GM04503 (cell line): ENCODE measurements at places on chromosomes 5 and 9.

DNA sequence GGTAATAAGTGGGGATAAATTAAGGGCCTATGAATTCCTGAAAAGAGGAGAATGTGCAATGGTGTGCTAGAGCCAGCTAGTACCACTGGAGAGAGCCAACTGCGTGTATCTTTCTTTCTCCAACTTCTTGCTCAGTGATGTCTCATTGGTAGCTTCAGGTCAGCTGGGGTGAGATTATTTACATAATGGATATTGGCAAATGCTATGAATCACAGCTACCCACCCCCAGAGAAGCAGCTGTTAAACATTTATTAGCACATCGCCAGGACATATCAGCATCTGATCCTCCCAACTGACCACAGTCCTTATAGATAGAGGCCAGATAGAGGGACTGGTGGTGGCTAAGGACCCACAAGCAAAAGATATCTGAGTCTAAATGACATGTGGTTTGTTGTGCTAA lies 421.3 kb downstream of the ACTL7B start:
- DNase-seq, result no peak

GRCh38 chr9:89980600-89980999 lies 375.8 kb downstream of the GADD45G start:
- DNase-seq, result no peak

DNA sequence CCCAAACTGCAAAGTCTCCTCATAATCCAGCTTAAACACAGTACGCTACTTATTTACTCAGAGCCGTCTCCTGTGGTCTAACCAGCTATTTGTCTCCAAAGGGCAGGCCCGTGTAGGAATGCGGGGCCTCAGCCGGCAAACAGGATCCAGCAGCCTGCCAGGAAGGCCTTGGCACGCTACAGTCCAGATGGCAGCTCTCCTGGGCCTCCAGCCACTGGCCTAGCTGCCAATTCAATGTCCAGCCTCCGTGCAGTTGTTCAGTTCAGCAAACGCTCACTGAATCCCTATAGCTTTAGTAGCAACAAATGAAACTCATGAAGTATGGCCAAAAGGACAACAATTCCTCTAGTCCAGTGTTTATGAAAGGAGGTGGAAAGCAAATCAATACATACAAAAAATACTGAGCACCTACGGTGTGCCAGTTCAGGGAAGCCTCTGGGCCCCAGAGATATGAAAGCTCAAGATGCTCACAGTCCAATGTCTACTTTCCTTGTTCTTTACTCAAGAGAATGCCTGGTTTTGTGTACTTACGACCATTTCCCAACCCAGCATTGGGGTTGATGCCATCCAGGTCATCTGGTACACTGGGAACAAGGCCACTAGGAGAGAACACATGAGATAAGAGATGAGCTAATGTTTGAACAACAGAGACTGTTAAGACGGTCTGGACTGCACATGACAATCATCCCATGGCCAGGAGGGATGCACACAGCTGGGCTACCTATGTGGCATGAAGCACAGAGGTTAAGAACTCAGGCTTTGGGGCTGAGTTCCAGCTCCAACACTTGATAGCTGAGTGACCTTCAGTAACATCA lies 8.3 kb downstream of the CDK5RAP2 start:
- DNase-seq, result peak; percentile 93

GRCh38 chr5:62489471-62489870 lies 76.9 kb downstream of the IPO11 start:
- no peak for DNase-seq

DNA sequence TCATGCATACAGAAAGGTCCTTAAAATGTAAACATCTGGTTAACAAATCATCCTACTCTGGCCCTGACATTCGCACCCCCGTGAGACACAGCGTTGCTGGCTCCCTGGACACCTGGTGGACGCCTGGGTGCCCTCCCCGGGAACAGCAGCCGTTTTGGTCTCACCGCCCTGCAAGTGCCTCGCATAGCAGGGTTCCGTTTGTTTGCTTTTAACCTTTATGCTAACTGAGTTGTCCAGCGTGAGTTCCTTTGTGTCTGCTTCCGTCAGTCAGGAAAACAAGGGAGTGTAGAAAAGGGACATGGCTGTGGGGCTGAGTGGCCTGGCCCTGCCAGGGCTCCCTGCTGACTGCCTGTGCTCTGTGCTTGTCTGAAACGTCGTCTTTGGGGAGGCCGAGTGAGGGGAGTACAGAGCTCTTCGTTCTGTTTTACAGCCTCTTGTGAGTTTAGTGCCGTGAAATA lies 91.8 kb upstream of the CACNA1B start:
- no peak for DNase-seq

DNA sequence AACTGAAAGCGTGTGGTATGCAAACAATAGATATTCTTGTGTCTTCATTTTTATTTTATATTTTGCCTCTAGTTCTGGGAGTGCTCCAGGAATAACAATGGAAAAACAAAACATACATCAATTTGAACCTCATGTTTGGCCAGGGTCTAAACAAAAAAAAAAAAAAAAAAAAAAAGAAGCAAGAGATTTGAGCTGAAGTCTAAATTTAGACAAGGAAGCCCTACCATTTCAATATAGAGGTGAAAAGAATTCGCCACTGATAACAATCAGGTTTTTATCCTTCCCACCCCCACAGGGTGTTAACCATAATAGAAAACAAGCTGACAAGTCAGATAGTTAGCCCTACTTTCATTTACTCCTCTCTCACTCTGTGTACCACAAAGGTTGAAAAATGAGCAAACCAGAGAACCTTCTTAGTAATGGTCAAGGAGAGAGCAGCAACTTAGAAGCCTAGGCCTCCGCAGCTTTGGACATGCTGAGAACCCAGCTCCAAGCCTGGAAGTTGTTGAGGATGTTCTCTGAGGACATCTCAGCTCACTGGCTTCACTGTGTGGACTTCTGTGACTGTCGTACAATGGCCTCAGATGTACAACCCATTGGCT lies 118.2 kb upstream of the HMHB1 start:
- no peak for DNase-seq

- DNase-seq, result no peak
These were observed 65.0 kb downstream of the ST8SIA4 start for GRCh38 chr5:100838048-100838473.

- no peak for DNase-seq
These were observed 11.9 kb downstream of the ZCCHC9 start for GRCh38 chr5:81313278-81313677.

DNA sequence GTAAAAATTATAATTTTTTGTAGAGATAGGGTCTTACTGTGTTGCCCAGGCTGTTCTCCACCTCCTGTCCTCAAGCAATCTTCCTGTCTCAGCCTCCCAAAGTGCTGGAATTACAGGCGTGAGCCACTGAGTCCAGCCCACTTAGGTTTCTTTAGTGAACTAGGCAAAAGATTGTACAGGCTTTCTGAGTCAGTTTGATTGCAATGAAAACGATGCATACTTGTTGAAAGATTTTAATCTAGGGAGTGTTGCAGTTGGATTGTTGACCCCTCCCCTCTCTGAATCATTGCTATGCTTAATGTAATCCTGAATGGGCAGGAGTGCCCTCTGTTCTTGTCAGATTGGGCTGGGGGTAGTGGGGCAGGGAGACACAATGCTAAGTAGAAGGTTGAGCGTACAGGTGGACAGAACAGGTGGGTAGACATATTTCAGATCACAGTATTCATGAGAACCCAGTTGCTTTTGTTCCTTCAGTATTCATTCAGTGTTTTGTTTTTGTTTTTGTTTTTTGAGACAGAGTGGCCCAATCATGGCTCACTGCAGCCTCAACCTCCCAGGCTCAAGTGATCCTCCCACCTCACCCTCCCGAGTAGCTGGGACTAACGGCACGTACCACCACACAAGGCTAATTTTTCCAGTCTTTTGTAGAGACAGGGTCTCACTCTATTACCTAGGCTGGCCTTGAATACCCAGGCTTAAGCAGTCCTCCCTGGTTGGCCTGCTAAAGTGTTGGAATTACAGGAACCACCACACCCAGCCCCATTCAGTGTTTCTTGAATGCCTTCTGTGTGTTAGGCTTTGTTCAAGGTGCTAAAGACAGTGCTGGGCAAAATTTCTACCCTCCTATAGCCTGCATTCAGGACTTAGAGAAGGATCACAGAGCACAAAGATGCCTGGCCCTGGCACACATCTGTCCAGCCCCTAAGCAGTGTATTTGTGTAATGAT lies 70.1 kb downstream of the KIAA1958 start:
- peak; percentile 71 for DNase-seq
